ENCODE measurements at places on chromosomes 5 and 9. TPM values are rescaled to one million over a fixed set of nuclear protein-coding genes. Genes with fewer than 3 reads are reported as not detected.

The GMCL2 gene
- total RNA-seq: 0.14 TPM

- H3K27ac ChIP-seq: no peak overlapping the region
- no peak for DNase-seq
- H3K36me3 ChIP-seq: no peaks in the 10 kb centered on the region
- peaks cover 2% of the 10 kb centered on the region for H3K27me3 ChIP-seq
These were observed 179.9 kb downstream of the PCSK1 start for GRCh38 chr5:96253140-96253539.

DNA sequence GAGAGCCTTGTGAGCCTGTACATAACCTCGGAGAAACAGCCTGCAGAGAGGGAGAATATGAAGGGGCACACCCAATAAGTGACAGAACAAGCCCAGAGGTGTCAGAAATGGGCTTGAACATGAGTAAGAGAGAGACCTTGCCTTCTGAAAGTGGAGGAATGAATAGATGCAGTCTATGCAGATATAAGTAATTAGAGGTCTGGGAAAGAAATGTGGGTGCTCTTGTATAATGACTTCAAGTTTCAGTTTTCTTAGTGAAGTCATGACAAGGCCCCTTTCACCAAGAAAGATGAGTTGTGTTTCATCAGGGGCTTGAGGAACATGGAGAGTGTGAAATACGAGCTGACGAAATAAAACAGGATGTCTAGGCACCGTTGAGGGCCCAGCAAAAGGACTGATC, 15.1 kb downstream of the GRAMD2B start:
- H3K36me3 ChIP-seq: peaks cover 14% of the 10 kb centered on the region
- no peak overlapping the region for H3K4me3 ChIP-seq

The STING1 gene
- 68.1 TPM for total RNA-seq

GRCh38 chr5:155649666-155650065, 636.1 kb downstream of the KIF4B start:
- H3K36me3 ChIP-seq: peaks cover 3% of the 10 kb centered on the region
- H3K4me1 ChIP-seq: no peaks in the 10 kb centered on the region
- H3K27ac ChIP-seq: no peak overlapping the region
- no peaks in the 10 kb centered on the region for H3K27me3 ChIP-seq

GRCh38 chr5:5799826-5800225, 377.3 kb downstream of the ICE1 start:
- no peak for DNase-seq
- H3K27me3 ChIP-seq: peaks cover 10% of the 10 kb centered on the region
- no peaks in the 10 kb centered on the region for H3K4me1 ChIP-seq

The NPR3 gene
- total RNA-seq: not detected

The HARS1 gene
- total RNA-seq: 84.1 TPM

DNA sequence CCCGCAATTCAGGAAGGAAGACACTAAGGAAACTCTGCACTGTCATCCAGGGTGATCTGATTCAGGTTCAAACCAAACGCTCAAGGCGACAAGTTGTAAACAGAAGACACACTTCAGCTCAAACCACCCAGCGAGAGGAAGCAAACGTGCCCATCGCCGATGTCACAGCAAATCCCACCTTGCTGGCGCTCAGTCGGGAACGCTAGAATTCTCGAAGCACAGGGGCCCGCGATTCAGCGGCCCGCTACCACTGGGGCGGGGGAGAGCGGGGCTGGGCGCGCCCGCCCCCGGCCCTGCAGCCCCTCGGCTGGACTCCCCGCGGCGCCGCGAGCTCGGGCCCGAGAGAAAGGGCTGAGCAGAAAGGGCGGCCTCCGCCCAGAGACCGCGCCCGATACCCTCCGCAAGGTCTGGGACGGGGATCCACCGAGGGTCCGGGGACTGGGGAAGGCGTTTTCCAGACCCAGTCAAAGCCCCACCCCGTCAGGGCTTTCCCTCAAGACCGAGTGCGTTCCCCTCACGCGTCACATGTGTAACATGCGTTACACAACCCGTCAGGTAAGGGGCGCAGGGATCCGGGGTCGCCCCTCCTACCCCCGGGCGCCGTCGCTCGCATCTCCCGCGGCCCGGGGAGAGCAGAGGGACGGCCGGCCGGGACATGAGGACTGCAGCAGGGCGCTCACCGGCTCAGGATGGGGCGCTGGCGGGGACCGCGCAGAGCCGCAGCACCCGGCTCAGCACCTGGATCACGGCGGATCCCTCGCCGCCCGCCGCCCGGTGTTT, 469 bp downstream of the AGTPBP1 start:
- peaks cover 38% of the 10 kb centered on the region for H3K4me1 ChIP-seq
- peak overlapping the region; percentile 91 for H3K4me3 ChIP-seq
- peak; percentile 36 for DNase-seq
- peak overlapping the region; percentile 98 for H3K27ac ChIP-seq

- H3K27me3 ChIP-seq: no peaks in the 10 kb centered on the region
- H3K4me3 ChIP-seq: peak overlapping the region; percentile 84
- DNase-seq: no peak
- H3K36me3 ChIP-seq: no peaks in the 10 kb centered on the region
- peak overlapping the region; percentile 95 for H3K27ac ChIP-seq
These were observed 11.9 kb upstream of the LPCAT1 start for GRCh38 chr5:1535646-1536045.

DNA sequence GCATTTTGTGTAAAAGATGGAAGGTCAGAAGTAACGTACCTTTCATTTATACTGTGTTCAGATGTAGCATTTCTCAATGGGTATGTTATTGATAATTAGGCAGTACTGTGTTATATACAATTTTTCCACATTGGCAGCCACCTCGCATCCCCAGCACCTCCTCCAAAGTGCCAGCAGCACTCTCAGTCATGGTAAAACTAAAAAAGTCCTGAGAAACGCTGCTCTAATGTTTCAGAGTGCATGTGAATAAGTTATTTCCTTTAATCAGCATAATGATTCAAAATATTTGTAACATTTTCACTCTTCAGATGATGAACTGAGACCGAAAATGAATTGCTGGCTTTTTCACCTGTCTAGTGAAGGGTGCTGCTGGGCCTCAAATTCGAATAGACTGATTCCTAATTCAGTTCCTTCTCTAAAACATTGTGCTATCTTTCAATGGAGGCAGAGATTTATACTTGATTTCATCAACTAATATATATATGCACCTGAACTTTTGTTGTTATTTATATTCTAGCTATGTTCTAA, 79.9 kb upstream of the ANKRD55 start:
- H3K27ac ChIP-seq: no peak overlapping the region
- no peak for DNase-seq
- H3K4me3 ChIP-seq: no peak overlapping the region
- H3K36me3 ChIP-seq: no peaks in the 10 kb centered on the region
- peaks cover 8% of the 10 kb centered on the region for H3K4me1 ChIP-seq
- H3K27me3 ChIP-seq: no peaks in the 10 kb centered on the region

DNA sequence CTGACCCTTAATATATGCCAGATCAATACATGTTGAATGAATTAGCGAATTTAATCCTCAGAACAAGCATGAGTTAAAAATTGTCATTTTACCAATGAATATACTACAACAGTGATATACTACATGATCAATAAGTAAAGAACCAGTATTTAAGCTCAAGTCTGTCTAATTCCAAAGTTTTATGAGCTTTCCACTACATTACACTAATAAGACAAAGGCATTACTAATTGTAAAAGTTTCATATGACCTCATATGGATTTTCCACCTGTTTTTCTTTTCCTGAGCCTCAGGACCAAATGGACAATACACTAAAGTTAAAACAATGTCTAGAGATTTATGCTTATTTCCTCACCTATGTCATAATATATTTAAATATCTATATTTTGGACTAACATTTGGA, 80.8 kb downstream of the OXCT1 start:
- H3K4me1 ChIP-seq: peaks cover 10% of the 10 kb centered on the region
- H3K36me3 ChIP-seq: peaks cover 24% of the 10 kb centered on the region
- no peak for DNase-seq
- H3K27me3 ChIP-seq: no peaks in the 10 kb centered on the region

DNA sequence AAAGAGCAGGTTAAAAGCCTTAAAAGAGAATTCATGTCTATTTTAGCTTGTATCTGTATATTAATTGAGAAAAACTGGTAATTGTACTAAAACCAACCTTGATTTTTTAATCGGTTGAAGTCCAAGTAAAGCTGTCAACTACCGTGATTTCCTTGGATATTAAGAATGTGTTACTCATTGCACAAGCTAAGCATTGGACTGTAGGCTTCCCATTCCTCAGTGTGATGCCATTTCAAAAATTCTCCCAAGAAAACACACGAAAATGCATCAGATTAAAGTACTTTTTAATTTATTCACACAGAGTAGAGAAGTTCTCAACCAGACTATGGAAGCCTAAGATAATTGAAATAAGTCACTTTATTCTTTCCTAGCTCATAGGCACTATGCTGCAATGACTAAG, 761.4 kb upstream of the TYRP1 start:
- H3K4me1 ChIP-seq: no peaks in the 10 kb centered on the region
- no peak overlapping the region for H3K27ac ChIP-seq
- no peaks in the 10 kb centered on the region for H3K36me3 ChIP-seq

DNA sequence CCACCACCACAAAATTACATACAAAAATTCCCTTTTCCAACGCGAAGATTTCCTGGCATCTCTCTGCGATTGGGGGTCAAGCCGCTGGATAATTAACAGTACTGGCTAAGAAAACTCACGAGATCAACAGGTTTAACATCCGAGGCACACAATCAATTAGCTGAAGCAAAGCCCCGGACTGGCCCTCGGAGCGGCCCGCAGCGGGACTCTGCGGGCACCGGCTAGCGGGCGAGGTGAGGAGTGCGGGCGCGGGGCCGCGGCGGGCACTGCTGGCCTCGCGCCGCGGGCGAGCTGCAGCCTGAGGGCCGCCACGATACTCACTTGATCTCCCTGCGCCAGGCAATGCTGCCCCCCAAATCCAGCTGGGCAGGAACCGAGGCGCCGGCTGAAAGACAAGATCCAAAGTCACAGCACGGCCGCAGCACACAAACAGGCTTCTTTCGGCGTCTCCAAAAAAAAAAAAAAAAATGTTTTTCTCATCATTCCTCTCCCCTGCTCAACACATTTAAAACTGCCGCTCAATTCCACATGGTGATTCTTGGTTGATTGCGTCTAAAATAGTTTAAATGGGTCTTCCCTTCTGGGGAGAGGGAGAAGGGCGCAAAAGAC, 210.2 kb downstream of the MEF2C start:
- H3K27ac ChIP-seq: no peak overlapping the region
- H3K36me3 ChIP-seq: peaks cover 13% of the 10 kb centered on the region
- no peak overlapping the region for H3K4me3 ChIP-seq
- peaks cover 19% of the 10 kb centered on the region for H3K4me1 ChIP-seq
- no peak for DNase-seq

The TLX3 gene
- not detected for total RNA-seq

The OTULIN gene
- total RNA-seq: 68.1 TPM

The GHR gene
- not detected for total RNA-seq

The YIPF5 gene
- 39.3 TPM for total RNA-seq
